ENCODE measurements at places on chromosomes 4 and X.
A peak's percentile ranks its signal among the peaks of the same experiment; 100 is the strongest.

DNA sequence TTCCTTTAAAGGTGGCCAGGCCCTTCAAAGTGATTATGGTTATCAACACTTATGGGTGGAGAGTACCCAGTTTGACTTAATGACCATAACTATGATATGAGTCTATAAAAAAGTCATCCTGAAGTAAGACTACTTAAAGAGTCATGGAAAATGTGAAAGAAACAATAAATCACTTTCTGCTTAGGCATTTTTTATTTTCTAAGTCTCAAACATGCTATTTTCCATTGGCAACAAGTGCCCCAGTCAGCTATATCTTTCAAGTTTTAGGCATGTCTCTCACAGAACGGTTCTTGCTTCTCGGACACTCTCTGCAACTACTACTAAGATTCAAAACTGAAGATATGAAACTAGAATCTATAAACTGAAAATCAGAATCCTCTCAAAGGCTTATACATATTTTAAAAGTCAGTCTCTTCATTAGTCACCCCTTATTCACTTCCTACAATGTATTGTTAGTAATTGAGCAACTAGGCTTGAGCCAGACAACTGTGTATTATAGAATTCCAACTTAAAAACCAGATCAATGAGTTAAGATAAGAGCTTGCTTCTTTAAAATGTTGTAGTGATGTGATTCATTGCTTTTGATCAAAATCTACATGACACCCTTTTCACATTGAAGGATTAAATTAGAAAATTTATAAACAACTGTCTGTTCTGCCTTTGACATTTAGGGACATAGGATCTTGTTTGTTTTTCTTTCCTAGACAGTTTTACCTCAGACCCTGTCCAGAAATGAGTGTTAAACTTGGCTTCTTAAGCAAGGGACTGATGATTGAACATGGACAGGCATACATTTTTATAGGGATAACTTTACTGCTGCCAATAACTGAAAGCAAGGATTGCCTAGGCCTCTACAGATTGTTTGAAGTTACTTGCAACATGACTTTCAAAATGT, 2.9 kb downstream of the ANTXR2 start:
- no peak for DNase-seq

DNA sequence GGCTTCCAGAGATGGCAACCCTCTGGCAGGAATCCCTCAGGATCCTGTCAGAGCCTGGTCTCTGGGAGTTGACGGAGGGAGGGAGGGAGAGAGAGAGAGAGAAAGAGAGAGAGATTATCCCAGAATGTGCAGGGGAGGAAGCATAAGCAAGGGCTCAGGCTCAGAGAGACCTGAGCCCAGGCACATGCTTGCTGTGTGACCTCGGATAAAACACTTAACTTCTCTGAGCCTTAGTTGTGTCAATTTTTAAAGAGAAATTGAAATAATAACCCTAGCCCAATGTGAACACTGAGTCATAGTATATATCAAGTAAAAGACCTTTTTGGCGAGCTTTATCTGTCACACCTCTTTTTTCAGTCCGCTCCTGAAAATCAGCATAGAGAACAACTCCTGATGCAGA, 473 bp upstream of the USP51 start:
- no peak for DNase-seq

- no peak for DNase-seq
Measured at GRCh38 chr4:184647266-184648053, 1.8 kb downstream of the CASP3 start.

- DNase-seq, result no peak
Measured at GRCh38 chr4:58761563-58761962, 1651.4 kb upstream of the IGFBP7 start.

DNA sequence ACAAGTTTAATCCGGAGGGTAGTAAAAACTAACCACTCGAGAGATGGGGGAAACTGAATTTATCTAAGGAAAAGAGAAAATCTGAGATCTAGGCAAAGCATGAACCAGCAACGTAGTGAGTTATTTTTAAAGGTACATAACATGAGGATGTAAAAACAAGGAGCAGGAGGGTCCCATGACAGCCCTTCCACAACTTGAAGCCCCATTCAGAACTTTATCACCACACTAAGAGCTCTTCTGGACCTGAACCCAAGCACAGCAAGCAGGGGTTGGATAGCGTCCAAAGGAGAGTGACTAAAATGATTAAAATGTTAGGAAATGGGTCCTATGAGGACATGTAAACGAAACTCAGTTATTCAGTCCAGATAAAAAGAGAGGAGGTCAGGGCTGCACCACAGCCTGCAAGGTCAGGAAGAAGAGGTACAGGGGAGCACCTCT, 16.2 kb downstream of the SH3RF1 start:
- no peak for DNase-seq

DNA sequence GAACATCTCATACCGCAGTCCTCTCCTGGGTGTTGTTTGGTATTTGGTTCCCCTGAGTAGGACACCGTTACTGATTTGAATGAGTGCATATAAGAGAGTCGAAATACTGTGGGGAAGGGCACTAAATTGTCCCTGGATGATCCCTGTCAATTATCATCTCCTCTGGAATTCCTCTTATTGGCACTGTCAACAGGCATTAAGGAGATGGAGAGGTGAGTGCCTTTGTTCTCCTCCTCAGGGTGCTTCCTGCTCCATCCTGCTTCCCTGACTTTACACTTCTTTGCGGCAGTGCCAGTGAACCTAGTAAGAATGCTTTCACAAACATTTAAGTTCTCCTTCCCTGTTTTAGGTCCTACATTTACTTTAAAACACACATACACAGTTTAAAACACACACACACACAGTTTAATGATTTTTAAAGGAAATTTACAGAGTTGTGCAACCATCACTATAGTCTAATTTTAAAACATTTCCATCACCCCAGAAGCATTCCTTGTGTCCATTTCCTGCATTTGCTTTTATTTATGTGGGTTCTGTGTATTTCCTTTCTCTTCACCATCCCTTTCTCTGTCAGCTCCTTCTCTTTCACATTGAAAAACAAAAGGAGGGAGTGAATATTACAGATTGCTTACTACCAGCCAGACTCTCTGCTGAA, 20.9 kb upstream of the ZRSR2 start:
- DNase-seq, result no peak

GRCh38 chr4:1504595-1505500, 98.6 kb upstream of the NKX1-1 start:
- DNase-seq, result no peak

GRCh38 chr4:39357002-39357401, 9.2 kb downstream of the RFC1 start:
- DNase-seq, result no peak

GRCh38 chrX:39690541-39691415, 407.0 kb downstream of the BCOR start:
- DNase-seq, result no peak

GRCh38 chr4:51885363-51885762, 42.4 kb downstream of the DCUN1D4 start:
- DNase-seq, result no peak

GRCh38 chrX:68696267-68696990, 49.0 kb downstream of the STARD8 start:
- no peak for DNase-seq

DNA sequence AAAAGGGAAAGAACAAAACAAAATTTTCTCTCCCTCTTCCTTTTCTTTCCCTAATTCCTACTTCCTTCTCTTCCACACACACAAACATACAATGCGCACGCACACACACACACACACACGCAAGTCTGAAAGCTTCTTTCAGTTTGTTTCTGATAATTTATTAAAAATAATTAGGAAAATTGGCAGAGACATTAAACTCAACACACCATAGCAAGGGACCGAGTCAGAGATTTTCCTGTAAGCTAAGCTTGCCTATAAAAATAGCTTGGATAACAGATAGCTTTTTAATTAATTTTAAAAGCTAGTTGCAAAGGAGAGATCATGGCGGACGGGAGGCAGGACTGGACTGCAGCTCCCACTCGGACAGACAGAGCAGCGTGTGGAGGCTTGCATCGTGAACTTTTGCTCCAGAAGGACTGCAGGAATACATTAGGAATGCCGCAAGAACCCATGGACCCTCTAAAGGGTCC, 92.6 kb upstream of the MAPK10 start:
- DNase-seq, result no peak

GRCh38 chr4:157564771-157565170, 344.2 kb downstream of the GRIA2 start:
- no peak for DNase-seq

DNA sequence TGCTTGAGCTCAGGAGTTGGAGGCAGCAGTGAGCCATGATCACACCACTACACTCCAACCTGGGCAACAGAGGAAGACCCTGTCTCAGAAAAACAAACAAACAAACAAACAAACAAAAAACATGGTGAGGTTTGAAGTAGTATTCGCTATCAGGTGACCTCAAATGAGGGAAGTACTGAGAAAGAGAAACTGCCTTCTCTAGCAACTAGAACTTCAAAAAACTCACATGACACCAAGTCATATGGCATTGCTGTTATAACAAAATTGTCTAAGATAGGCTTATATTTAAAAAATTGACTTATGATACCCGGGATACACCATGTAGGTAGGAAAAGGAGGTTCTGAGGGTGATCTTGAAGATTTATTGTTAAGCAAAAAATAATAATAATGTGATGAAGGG, 10.3 kb downstream of the MPP1 start:
- DNase-seq, result no peak

DNA sequence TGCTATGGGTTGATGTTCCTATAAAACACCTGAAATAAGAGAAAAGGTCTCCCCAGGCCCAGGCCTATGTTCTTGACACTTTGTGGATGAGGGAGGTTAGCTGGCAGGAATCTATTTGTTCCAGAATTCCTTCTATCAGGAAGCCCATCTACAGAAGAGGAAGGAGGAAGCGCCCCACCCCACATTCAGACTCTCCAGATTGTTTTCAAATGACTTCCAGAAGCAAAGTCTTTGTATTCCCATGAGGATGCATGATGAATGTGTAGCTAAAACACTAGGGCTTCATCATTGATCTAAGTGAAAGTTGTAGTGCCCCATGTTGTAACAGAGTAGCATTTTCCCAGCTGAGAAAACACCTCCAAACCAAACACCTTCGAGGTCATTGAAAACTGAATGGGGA, 16.4 kb downstream of the OTC start:
- no peak for DNase-seq

DNA sequence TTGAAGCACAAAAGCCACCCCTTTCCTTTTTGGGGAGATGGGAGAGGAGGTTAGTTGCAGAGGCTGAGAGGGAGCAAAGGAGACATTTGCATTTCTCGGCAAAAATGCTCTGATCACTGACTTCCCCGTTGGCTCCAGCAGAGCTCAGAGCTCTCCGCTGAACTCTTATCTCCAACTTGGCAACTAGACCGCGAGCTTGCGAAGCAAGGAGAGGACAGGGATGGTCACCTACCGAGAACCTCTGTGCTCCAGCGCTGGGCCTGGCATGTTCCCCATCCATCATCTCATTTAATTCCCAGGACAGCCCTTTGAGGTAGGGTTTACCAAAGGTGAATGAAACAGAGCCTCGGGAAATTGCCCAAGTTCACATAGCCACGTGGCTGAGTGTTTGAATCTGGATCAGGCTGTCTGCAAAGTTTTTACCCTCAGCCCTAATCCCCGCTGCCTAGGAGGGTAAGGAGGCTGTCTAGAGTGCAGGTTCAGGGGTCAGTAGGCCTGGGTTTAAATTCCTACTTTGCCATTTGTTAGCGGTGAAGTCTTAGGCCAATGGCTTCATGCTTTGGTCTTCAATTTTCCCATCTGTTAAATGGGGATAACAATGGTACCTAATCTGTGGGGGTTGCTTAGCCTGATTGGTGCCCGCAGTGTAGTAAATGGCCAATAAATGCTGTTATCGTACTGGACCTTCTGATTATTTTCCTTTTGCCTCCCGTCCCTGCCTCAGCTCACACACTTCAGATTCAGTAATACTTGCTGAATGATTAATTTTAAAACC, 3.8 kb upstream of the CITED1 start:
- no peak for DNase-seq

GRCh38 chr4:69323284-69323683, 43.0 kb downstream of the UGT2B28 start:
- no peak for DNase-seq

GRCh38 chrX:77299549-77299948, 147.6 kb upstream of the FGF16 start:
- DNase-seq, result no peak

- no peak for DNase-seq
Measured at GRCh38 chr4:119525005-119525749, 103.4 kb downstream of the PDE5A start.

GRCh38 chr4:183814461-183814860, 90.6 kb upstream of the STOX2 start:
- DNase-seq, result no peak

- DNase-seq, result no peak
Measured at GRCh38 chr4:26455571-26455970, 34.7 kb downstream of the CCKAR start.

- DNase-seq, result peak; percentile 69
Measured at GRCh38 chr4:161320377-161320776, 843.4 kb downstream of the FSTL5 start.

- no peak for DNase-seq
Measured at GRCh38 chrX:129480889-129481288, 42.4 kb downstream of the SMARCA1 start.

DNA sequence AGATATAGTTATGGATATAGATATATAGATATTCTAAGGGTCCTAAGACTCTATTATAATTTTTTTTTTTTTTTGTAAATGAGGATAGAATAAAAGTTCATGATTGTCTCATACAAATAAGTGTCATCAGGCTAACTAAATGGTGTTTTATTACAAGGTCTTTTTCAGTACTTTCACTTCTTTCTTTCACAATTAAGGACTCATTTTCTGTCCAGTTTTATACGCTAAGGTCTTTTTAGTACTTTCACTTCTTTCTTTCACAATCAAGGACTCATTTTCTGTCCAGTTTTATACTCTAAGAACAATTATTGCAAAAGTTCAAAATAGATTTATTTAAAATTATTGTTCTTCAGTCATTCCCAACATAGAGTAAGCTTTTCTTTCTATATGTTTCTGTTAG, 32.7 kb downstream of the RUFY3 start:
- DNase-seq, result no peak

- no peak for DNase-seq
Measured at GRCh38 chrX:15358533-15358932, 23.2 kb upstream of the PIGA start.

DNA sequence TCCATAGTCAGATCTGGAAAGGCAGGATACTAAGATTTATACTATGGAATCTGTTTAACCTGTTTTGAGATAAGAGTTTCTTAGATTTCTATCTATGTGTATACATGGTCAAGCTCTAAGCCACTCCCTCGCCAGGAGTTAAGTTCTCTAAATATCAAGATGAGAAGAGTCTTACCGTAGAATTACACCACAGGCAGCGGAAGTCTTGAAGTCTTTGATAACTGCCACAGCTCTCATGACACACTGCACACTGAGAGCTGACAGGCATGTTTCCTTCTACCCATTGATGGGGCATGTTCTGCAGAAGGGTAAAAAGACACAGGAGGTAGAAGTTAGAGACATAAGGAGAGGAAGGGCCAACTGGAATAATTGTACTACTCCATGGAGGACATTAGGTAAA, 67.7 kb downstream of the DGKK start:
- DNase-seq, result no peak

Data from hematopoietic multipotent progenitor cell (in vitro differentiated cells).